ENCODE measurements at places on chromosomes 4 and X. TPM values are rescaled to one million over a fixed set of nuclear protein-coding genes. Genes with fewer than 3 reads are reported as not detected.

DNA sequence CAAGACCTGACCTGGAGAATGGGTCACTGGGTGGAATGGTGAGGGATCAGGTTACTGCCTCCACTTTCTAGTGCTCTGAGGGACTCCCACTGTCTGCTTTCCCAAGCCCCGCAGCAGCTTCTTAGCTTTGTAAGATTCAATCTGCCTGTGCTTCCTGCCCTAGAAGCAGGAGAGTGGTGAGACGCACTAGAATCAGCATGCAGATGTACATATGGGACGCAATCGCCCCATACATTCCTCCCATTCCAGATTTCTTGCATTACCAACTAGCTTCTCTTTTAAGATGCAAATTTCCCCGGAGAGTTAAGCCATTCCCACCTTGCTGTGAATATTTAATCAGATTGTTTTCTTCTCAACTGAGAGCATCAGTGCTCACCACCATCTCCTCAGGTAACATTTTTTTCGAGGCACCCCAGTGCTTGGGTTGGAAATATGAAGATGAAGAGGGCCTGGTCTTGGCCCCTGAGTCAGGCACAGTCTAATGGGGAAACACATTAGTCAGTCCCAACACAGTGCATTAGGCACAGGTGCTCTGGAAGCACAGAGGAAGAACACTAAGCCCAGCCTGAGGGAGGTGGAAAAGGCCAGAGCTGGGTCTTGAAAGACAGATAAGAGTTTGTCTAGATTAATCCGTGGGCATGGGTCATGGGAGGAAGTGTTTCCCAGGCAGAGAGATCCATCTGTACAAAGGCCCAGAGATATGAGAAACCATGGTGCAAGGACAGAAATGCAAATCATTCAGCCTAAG is 66.7 kb upstream of the PRPS1 start:
- DNase-seq, result no peak

GRCh38 chr4:138572007-138572406 is 329.9 kb upstream of the SLC7A11 start:
- DNase-seq, result no peak

The CLCN4 gene
- 5.2 TPM for polyA plus RNA-seq

DNA sequence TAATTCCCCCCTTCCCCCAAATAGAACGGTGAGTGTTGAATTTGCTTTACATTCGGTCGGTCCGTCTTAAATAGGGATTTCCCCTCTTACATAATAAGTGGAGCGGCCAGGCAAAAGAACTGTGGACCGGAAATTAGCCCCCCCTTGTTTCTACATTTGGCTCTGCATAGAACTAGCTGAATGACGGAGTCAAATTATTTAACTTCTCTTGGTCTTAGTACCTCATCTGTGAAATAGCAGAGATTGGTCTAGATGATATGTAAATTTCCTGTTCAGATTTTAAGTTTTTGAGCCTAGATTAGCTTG is 1.3 kb downstream of the SPATA18 start:
- no peak for DNase-seq

The NMU gene
- 7.7 TPM for polyA plus RNA-seq

The RTL5 gene
- polyA plus RNA-seq, result 23.7 TPM

The PGAM4 gene
- polyA plus RNA-seq, result 0.52 TPM

The CLNK gene
- 0.91 TPM for polyA plus RNA-seq

GRCh38 chrX:28848707-28849106 is 261.5 kb downstream of the IL1RAPL1 start:
- no peak for DNase-seq

The CXCL10 gene
- 0.93 TPM for polyA plus RNA-seq

The SLC16A2 gene
- 30.5 TPM for polyA plus RNA-seq

The TEX11 gene
- 0.17 TPM for polyA plus RNA-seq

The SYP gene
- 2.6 TPM for polyA plus RNA-seq

The RNF113A gene
- polyA plus RNA-seq, result 10.9 TPM

The LETM1 gene
- 28.8 TPM for polyA plus RNA-seq

GRCh38 chrX:156001667-156002021 is 4.1 kb downstream of the IL9R start:
- no peak for DNase-seq

GRCh38 chr4:159268607-159269006 is 165.7 kb downstream of the RAPGEF2 start:
- DNase-seq, result no peak

DNA sequence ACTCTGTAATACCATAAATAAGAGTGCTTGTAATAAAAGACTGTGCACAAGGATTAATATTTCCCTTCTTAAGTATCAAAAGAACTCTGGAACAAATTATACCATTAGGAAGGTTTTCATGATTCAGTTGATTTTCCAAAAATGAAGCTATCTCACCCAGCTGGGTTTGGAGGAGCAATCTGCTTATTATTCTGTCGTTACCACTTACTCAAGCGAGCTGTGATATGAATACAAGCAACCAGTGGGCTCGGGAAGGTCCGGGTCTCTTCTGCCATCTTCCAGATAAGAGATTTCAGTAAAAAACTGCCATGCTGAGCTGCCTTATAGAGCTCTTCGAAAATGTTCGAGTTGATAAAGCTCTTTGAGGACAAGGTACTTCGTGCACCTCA is 15.3 kb downstream of the SMIM20 start:
- no peak for DNase-seq

- no peak for DNase-seq
These were observed 248.2 kb downstream of the CAMK2D start for GRCh38 chr4:113513382-113513781.

DNA sequence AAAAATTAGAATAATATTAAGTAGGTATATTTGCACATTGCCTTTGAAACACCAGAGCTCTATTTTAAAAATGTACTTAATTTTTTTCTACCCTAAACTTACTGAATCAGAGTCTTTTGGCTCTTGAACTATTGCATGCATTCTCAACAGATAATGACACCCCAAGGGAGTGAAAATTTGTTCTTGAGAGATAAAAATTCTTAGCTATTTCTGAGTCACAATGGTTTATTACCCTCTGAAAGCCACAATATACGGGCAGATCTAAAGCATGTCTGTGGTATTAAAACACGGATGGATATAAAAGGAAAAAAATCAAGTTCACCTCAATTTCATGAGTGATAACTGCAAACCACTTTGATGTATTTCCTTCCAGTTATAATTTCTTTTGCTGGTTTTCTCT is 636.3 kb upstream of the FTHL17 start:
- DNase-seq, result no peak

DNA sequence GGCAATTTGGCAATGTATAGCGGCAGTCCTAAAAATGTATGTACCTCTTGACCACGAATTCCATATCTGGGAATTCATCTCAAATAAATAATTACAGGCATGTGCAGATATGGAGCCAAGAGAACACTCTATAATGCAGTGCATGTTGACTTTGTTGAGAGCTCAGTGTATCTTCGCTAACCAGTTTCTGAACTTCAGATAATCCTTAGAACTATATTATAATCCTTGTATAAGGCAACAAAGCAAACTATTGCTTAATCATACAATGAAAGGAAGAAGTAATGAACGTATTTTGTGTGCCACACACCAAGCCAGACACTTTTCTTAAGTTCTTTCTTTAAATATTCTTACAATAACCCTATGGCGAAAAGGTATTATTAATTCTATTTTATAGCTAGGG is 168.5 kb downstream of the SMIM20 start:
- DNase-seq, result no peak

GRCh38 chr4:35591035-35591434 is 653.3 kb downstream of the ARAP2 start:
- DNase-seq, result no peak

DNA sequence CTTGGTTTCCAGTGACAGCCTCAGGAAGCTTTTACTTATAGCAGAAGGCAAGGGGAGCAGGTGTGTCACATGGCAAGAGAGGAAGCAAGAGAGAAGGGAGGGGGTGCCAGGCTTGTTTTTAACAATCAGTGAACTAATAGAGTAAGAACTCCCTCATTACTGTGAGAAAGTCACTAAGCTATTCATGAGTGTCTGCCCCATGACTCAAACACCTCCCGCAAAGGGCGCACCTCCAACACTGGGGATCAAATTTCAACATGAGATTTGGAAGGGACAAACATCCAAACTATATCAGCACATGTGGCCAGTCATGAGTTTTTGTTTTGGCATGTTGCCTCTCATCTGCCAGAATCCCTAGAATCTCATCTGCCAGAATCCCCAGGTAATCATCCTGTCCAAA is 183.5 kb upstream of the C1QTNF7 start:
- DNase-seq, result no peak

GRCh38 chr4:105147016-105147552 is 408 bp downstream of the TET2 start:
- DNase-seq, result no peak

DNA sequence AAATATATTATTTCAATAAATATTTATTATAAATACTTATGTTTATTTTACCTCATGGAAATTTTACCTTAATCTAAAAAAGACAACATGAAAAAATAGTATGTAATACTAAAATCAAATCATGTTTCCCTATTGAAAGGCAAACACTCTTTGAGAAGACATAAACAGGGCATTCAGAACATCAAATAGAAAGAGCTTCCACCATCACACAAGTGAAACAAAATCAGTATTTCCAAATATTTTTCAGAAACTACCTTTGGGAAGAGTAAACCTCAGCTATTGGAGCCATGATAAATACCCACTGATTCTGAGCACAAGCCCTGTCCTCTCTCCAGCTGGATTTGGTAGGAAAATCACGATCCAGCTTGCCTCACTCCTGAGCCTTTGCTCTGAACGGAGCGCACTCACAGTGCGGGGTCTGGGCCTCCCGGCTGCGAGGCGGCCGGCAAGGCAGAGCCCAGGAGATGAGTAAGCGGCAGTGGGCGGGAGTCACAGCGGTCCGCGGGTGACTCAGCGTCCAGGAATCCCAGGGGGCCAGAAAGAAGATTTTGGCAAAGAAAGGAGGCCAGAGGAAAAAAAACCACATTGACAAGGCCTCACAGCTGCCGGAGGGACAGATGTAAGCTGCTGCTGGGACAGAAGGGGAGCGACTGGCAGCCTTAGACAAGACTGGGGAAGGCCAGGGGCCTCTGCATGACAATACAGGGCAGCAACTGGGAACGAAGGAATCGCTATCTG is 14.7 kb upstream of the ANXA5 start:
- DNase-seq, result peak; percentile 59

Measured in left kidney (tissue), 8 donors.